Frontal cortex (tissue), 4 donors: ENCODE measurements at places on chromosomes 4 and X. TPM values are rescaled to one million over a fixed set of nuclear protein-coding genes. Genes with fewer than 3 reads are reported as not detected.

ARHGAP4 gene
- 5.7 TPM for total RNA-seq

GRCh38 chr4:12118651-12119213 is 690.0 kb upstream of the HS3ST1 start:
- no peak for DNase-seq

DNA sequence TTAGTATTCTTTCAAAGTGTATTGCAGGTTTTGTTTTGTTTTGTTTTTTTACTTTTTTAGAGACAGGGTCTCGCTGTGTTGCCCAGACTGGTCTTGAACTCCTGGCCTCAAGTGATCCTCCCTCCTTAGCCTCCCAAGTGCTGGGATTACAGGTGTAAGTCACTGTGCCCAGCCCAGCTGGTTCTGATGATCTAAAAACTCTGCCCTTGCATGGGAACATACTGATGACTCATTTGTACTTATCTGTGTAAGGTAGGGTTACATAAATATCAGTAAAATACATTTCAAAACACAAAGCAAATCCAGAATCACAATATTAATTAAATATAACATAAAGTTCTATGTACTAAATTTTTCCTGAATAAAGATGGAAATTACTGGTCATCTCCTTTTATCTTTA is 7.4 kb upstream of the SLC9B1 start:
- DNase-seq, result no peak

- DNase-seq, result no peak
Measured at GRCh38 chrX:17629519-17629918, 107.8 kb upstream of the SCML1 start.

DNA sequence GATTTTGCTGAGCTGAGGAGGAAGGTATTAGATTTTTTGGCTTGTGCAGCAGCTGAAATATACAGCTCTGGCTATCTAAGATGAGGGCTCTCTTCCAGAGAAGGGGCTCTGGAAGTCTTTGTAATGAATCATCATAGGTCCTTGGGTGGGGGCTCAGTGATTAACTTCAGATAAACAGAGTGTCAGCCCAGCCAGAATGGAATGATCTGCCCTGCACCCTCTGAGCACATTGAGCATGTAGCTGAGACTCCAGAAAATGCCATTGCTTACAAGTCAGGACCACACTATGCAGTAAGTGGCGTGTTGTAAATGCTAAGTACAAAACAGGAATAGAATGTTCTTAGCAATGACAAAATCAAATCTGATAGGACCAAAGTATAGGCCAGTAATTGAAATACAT is 836.0 kb downstream of the PDHA2 start:
- no peak for DNase-seq
